ENCODE measurements at places on chromosomes 4 and X.

DNA sequence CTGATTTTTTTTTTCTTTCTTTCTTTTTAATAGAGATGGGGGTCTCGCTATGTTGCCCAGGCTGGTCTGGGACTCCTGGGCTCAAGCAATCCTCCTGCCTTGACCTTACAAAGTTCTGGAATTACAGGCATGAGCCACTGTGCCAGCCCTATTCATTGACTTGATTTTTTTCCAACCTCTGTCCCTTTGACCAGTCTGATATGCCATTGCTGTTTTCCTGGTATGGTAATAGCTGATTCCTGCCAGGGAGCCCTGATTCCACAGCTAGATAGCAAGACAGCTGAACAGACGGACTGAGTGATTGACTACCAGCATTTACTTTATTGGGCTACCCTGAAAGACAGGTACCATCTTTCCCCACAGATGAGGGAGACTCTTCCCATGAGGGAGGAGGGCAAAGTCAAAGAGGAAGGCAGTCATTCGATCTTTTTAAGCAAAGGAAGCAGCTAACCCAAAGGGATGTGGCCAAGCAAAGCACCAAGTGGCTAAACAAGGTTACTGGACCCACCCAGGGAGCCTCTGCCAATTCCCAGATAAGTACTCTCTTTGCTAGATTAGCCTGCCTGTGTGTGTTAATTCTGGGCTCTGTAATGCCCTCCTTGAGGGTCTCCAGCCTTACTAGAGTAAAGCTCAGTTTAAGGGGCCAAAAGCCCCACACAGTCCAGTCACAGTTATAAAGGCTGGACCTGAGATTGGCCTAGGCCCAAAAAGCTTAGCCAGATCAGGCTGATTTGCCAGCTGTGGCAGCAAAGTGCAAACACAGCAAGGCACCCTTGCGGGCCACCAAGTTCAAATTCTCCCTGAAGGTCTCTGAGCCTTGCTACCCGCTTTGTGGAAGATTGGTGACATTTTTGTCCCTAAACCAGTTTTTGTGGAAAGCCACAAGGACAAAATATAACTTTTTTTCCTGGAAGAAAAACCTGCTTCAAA is 192.4 kb upstream of the GPC4 start:
- no peak for DNase-seq

DNA sequence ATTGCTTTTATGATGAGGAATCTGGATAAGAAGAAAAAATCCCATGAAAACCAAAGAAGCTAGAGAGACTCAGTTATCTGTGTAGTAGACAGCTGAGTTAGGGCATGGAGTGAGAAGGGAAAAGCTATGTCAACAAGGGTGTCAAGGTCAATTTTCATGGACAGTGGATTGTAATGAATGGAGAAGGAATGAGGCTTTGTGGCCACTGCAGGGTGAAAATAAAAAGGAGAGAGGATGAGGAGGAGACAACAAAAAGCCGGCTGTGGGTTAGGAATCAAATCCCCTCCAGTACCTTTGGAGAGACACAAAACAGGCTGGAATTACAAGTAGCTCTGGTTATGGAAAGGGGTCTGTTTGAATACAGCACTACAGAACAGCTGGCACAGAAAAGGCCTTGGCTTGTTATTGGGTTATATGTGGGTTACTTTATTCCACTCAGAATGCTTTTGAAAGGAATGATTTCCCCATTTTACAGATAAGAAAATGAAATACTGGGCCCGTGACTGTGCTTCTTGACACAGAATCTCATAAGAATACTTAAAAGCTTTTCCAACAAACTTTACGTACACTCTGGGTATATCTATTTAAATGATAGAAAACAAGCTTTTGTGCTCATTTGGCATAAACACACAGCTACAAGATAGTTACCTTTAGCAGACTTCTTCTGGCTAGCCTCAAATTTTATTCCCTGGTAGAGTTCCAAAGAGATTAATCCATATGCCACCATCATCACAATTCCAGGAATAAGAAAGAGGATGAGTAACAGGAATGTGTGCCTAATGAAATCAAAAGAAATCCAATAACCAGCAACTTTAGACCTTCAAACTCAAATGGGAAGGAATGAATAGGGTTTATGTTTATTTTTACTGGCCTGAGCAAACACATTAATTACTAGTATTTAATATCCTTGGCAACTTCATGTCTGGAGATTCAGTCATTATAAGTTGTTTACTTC is 7.5 kb downstream of the CCKAR start:
- no peak for DNase-seq

DNA sequence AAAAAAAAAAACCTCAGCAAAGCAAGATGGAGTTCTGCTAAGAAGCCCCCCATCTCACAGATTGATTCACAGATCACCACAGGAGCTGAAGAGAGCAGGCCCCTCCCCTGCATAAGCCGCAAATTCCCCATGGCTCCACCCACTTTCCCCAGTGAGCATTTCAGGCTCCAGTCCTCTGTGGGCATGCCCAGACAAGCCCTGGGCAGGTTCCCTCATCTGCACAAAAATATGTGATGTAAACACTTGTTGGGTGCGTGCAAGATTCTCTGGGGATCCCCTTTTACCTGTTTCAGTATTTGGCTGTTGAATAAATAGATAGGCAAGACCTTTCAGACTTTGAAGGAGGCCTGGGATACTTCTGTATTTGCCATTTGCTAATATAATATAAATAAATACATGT is 514.3 kb downstream of the PCDH7 start:
- no peak for DNase-seq

- no peak for DNase-seq
These were observed 1.8 kb downstream of the CPEB2 start for GRCh38 chr4:15003891-15004738.

DNA sequence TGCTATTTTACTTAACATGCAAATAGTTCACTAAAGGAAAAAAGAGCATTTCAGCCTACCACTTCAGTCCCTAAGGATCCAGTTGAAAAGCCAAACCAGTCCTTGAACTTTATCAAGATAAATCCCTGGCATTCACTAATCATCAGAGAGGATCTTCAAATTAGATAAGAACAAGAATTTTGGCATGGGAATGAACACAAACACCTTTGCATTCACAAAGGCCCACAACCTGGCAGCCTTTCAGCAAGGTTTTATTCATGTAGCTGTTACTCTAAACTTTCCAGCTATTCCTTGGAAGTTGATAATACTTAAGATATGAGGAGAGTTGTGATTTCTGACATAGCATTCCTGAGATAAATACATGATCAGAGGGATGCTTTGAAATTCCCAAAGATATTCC is 193.4 kb downstream of the LRBA start:
- DNase-seq = no peak

DNA sequence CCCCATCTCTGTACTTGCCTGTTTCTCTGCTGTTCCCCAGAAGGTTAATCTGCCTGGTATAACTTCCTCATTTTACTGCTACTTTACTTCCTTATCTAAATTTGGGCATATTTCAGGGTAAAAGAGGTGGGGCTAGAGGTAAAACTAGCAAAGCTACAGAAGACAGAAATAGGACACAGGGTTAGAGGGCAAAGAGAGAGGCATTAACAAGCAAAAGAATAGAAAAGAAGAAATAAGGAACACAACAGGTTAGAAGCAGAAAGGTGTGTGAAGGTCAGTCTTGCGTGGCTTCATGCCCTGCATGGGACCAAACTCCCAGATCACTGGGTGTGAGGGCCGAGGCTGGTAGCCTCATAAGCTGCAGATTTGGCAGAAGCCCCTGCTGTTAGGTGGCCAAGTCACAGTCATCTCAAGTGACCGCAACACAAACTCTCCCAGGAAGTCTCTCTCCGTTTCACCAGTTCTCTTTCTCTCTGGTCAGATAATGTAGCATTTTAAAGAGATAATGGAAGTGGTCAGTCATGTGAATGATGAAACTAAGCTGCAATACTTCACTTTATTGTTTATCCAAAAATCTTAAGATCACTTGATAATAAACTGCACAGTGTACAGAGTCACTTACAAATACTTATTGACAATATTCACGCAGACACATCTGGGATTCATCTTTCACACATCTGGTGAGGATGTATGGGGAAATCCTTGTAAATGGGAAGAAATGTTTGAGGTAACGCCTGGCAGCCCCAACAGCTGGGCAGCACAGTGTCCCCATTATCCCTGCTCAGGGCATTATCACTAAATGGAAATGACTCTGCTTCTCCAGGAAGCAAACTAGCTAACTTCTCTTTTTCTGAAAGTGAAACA is 16.4 kb downstream of the TMEM154 start:
- no peak for DNase-seq

GRCh38 chr4:53196882-53197771 is 168.7 kb downstream of the SCFD2 start:
- DNase-seq = no peak

DNA sequence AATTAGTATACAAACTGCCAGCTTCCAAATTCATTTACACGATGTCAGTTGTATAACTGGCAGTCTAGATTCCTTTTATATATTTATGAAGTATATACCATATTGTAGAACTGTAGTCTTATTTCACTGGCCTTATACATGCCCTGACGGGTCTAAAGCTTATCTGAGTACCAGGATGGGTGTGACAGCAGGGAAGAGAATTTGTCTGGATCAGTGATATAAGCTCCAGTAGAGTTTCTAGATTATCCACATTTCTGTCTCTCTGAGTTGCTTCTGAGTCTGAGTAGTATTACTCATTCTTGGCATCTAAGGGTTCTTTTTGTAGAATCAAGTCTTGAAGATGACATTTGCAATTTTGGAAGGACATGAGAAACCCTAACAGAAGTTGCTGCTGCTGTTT is 101.3 kb downstream of the RPA4 start:
- DNase-seq = no peak

GRCh38 chr4:3184725-3185124 is 64.2 kb upstream of the MSANTD1 start:
- no peak for DNase-seq

DNA sequence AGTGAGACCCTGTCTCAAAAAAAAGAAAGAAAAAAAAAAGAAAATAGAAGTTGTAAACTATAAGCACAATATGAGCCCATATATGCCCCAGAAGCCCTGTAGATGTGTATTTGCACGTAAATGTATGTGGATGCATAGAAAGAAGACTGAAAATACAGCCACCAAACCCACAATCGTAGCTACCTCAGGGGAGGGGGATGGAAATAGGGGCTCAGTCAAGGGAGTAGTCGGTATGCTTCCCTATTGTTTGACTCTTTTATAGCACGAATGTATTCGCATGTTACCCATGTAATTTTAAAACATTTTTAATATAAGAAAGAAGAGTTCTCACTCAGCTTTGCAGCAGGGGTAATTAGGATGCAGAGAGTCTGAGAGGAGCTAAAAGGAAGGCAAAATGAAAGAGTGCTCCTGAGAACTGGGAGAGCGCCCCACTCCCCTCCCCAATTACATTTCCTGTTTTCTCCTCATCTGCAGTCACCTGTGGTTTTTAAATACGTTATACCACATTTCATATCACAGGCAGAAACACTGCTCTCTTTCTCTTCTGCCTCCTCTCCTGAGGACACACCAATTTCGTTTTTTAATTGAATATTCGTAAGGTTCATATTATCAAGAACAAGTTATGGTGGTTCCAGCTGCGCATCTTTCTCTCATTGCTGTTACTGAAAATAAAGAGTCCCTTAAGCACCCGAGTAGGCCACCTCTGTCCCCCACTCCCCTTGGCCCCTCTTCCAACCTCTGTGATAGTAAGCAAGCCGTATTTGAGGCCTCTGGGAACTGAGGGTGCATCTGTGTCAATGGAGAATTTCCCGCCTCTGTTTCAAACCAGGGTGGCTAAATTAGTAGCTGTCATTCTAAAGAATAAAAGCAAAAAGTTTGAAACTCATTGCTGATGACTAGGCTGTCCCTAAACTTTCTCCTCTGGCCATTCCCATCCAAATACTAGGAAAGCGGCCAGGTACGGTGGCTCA is 10.7 kb downstream of the SEPTIN6 start:
- no peak for DNase-seq

- DNase-seq = no peak
These were observed 81.7 kb upstream of the KCNIP4 start for GRCh38 chr4:22030307-22030706.

GRCh38 chrX:72125331-72126047 is 6.2 kb downstream of the RTL5 start:
- DNase-seq = no peak

GRCh38 chrX:19133231-19133630 is 11.0 kb upstream of the ADGRG2 start:
- no peak for DNase-seq
